Kidney capillary endothelial cell (primary cell): ENCODE measurements at places on chromosomes 2 and 18.

- DNase-seq = no peak
Measured at GRCh38 chr2:5538772-5539171, 153.4 kb upstream of the SOX11 start.

DNA sequence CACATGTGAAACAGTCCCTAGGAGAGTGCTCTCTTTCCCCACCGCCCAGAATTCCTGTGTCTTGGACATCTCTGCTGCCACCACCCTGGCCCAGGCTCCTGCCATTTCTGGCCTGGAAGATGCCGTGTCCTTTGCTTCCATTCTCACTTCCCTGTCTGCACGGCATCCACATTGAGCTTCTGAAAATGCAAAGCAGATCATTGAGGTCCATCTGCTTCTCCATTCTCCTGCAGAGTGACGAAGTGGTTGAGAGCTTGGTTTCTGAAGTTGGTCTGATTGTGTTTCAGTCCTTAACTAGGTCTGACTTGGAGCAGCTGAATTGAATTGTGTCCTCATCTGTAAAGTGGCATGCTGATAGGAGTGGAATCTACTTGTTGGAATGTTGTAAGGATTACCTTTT, 98.7 kb upstream of the MGAT5 start:
- DNase-seq = no peak

DNA sequence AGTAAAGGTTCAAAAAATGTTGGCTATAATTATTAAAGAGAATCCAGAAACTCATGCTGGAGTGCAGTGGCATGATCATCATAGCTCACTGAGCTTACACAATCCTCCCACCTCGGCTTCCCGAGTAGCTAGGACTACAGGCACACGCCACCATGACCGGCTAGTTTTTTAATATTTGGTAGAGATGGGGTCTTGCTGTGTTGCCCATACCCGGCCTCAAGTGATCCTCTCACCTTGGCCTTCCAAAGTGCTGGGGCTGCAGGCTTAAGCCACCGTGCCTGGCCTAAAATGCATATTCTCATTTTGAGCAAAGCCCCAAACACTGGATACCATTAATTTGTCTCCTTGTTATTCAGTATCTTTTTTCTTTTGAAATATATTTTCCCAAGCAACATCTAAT, 32.4 kb downstream of the MEMO1 start:
- DNase-seq = no peak

DNA sequence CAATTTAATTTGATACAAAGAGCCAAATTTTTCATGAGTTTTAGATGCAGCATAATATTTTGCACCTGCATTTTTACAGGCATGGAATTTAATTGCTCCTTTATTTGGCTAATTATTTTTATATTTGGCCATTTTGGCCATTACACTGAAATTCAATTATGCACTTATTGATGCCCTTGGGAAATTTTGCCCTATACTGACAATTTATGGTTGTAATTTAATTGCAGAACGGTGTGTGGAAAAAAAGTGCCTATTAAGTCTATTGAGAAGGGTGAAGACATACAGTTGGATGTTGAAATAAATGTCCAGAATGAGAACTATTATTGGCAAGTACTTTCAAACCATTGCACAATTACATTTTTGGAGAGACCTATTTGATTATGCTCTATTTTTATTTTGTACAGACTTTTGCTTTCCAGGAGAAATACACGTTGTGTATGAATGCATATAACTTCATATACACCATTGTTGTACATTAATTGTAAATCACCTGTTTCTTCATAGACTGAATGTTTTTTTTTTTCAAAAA, 1319.3 kb upstream of the CDH2 start:
- DNase-seq = no peak

DNA sequence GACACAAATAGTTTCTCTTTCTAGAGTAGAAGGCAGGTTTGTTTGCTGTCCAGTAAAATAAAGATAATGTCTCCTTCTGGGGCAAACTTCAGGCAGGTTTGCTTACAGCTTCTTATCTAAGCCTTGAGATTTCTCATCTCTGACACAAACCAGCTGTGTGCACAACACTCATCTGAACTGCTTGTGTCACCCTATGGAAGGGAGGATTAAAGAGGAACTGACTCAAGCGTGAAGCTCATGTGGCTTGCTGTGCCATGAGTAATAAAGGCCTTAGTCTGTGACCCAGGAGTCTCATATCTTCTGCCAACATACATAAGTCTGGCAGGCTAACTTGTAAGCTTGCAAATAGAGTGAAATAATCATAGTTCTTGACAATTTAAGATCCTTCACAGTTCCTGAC, 24.2 kb upstream of the CPO start:
- peak; percentile 78 for DNase-seq

GRCh38 chr2:98099939-98100743, 13.2 kb downstream of the VWA3B start:
- DNase-seq = no peak

- no peak for DNase-seq
Measured at GRCh38 chr18:75216212-75216910, 5.8 kb downstream of the TSHZ1 start.

DNA sequence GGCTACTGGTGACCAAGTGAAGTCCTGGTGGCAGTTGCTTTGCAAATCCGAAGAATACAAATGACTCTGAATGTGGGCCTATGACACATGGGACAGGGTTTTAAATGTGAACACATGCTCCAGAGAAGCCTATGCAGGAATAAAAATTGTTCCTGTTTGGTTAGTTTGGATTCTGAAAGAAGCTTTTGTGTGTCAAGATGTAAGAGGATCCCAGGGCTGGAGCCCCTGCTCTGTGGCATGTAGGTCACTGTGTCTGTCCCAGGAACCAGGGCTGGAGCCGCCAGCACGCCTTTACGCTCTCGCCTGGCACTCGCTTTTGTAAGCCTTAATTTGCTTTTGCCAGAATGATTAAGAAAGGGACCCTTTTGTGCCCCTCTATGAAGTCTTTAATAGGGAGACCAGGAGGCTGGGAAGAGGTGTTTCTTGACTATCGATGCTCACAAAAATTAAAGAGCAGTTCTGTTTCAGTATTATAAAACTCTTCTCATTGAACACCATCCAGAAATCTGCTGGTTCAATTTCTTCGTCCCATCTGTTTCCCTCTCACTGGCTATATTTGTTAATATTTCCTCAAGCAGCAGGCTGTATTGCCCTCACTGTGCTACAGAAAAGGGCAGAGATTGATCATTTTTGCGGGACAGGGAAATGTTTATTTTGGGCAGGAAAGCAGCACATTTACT, 532.7 kb upstream of the POU3F3 start:
- DNase-seq = no peak

DNA sequence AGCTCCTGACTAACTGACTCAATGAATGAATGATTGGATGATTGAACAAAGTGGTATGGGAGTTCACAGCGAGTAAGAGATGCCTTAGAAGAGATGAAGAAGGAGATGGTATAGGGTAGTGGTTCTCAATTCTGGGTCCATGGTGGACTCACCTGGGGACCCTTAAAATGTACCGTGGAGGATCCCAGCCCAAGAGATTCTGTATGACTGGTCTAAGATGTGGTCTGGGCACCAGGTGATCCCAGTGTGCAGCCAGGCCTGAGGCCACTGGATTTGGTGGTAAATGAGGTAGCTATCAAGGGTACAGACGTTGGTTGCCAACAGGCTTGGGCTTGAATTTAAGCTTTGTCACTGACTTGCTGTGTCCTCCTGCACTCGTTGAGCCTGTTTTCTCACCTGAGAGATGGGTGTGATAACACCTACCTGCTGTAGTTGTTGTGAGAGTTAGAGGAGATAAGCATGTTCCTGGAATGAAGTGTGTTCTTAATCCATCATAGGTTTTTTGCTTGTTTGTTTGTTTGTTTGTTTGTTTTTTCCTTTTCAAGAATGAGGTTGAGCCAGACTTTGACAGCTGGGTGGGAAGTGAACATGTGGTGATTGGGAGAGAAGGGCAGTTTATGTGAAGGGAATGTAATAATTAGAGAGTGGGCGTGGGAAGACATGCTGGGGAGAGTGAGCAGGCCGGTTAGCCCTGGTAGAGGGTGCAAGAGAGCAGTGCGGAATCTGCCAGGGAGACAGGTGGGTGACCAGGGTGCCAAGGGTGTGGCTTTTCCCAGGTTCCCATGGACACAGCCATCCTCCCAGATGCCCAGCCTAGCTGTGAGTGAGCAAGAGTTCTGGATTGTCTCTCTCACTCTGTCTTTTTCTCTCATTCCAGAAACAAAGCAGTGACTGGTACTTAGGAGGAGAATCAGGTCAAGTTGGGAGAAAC, 31.4 kb upstream of the IL1B start:
- DNase-seq = no peak

GRCh38 chr18:77004555-77005380, 127.8 kb downstream of the MBP start:
- no peak for DNase-seq

GRCh38 chr18:24208270-24209035, 69.6 kb downstream of the CABYR start:
- no peak for DNase-seq

DNA sequence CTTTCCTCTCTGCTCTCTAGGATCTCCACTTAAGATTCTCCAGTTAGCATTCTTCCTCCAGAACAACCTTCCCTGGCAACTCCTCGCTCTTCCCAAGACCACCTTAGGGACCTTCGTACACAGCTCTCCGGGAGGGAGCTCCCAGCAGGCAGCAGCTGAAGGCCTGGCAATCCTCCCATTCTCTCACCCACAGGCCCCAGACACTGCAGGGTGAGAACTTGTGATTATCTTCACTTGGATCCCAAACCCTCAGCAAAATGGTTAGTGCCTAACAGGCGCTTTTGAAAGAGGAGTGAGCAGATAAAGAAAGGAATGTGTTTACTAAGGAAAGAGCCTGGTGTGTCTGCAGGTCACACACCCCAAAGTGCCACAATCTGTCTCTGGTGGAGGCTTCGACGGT, 83.8 kb upstream of the SNTG2 start:
- DNase-seq = no peak

GRCh38 chr2:109719871-109720270, 74.2 kb upstream of the RGPD5 start:
- DNase-seq = no peak

- no peak for DNase-seq
Measured at GRCh38 chr2:74789271-74789670, 44.7 kb upstream of the HK2 start.

DNA sequence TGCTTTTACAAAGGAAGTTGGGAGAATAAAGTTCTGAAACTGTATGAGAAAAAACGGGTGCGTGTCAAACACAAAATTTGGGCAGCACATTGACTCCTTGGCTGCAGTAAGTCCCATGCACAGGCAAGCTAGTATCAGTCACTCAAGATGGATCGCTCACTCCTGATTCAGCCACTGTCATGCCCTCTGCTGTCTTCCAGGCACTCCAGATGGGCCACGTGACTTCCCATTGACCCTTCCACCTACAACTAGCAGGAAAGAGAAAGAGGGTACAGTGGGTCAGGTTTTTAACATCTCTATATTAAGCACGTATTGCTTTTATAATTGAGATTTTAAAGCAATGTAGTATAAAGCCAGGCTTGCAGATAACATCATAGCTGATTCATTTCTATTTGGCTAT, 8.6 kb downstream of the ARHGEF33 start:
- DNase-seq = no peak

- no peak for DNase-seq
Measured at GRCh38 chr18:73933685-73934084, 213.9 kb downstream of the FBXO15 start.

DNA sequence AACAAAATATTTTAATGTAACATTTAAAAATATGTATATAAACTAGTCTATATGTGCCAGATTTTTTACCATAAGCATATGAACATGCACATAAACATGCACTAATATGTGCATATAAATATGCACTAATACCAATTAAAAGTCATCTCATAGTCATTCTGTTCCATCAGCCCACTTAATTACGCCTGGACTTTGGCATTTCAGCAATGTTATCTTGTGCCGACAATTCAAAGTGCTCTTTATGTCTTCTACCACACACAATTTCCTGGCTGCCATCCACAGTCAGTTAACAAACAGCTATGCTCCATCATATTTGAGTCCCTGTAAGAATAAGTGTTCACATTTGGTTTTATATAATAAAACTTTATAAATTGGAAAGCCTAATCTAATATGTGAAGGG, 92.6 kb upstream of the TSPYL6 start:
- DNase-seq = no peak

DNA sequence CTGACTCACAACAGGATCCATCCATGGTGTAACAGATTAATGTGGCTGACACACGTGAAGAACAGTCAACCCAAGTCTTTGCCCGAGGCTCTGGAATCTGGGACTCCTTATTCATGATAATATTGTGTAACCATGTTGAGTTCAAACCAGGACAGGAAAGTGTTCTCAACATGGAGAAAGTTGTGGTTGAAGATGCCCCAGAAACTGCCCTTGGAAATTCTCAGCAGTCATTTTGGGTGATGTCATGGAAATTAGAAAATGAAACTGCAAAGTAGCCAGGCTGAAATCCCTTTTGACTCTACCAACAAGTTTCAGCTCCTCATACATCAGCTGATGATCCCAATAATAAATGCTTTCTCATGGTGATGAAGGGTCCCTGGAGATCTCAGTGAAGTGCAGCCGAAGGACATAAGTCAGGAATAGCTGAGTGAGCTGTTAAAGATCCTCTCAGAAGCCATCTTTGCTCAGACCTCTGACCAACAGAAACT, 307.7 kb downstream of the TNS1 start:
- no peak for DNase-seq

DNA sequence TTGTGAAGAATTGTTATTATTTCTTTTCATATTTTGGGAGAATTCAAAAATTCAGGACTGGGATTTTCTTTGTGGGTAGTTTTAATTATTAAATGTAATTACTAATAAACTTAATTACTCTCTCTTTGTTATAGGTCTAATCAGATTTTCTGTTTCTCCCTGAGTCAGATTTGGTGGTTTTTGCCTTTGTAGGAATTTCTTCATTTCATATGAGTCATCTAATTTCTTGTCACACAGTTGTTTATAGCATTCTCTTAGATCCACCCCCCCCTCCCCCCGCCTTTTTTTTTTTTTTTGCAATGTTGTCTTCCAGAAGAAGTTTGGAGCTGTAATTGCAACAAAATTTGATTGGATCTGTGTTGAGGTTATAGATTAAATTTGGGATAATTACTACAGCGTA, 26.0 kb upstream of the GALR1 start:
- DNase-seq = peak; percentile 59

DNA sequence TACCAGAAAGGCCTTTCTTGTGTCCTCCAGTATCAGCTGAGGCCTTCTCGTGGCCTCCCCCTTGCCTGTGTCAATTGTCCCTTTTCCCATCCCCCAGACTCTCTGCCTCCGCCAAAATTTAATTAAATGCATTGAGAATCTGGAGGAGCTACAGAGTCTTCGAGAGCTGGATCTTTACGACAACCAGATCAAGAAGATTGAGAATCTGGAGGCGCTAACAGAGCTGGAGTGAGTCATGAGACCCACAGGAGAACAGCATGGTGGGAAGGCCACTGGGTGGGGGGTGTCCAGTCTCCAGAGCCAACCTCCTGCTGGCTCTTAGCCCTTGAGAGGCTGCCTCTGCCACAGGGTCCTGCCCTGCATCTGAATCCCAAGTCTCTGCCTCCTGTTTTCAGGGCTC, 8.8 kb downstream of the PPP1R7 start:
- no peak for DNase-seq

DNA sequence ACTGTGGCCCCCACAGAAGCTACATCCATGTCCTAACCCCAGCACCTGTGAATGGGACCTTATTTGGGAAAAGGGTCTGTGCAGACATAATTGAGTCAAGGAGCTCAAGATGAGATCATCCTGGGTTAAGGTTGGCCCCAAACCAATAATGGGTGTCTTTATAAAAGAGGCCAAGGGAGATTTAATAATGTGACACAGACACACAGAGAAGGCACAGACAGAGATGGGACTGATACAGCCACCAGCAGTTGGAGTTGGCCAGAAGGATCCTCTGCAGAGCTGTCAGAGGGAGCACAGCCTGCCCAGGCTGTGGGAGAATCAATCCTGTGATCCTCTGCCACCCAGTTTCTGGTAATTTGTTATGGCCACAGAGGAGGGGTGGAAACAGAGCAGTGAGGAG, 26.0 kb downstream of the SNORC start:
- no peak for DNase-seq
